ENCODE measurements at places on chromosomes 12 and 14.
A peak's percentile ranks its signal among the peaks of the same experiment; 100 is the strongest.

DNA sequence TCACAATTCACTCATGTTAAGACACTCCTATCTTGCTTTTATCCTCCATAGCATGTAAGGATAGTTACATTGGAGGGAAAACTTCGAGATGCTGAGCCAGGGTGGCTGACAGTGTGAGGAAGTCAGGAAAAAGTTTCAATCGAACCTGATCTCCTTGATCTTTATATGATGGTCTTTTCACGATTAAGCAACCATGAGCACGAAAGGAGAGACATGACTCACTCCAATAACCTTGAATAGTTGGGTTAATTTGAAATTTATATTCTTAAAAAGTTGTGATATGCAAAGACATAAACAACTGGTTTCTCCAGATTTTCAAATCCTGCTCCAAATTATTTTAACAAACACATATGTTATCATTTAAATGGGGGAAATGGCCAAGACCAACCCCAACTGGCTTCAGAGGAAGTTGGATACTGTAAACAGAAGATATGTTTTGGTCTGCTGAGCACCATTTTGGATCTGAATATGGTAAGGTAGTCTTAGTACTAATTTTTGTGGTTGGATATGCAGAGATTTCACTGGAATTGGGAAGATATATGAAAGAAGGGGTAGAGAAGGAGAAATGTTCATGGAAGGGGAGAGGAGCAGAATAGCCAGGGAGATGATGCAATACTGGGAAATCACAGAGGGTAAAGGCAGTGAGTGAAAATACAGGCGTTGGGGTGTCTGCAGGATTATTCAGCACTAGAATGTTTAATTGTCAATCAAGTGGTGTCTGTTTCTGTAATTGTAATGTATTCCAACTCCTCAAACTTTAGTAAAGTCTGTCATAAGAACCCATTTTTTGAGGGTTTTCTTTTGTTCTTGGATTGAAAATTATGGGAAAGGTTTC, 185.2 kb upstream of the SLC38A2 start:
- no peak for DNase-seq

- DNase-seq: no peak
Measured at GRCh38 chr12:41697161-41697560, 447.5 kb downstream of the GXYLT1 start.

DNA sequence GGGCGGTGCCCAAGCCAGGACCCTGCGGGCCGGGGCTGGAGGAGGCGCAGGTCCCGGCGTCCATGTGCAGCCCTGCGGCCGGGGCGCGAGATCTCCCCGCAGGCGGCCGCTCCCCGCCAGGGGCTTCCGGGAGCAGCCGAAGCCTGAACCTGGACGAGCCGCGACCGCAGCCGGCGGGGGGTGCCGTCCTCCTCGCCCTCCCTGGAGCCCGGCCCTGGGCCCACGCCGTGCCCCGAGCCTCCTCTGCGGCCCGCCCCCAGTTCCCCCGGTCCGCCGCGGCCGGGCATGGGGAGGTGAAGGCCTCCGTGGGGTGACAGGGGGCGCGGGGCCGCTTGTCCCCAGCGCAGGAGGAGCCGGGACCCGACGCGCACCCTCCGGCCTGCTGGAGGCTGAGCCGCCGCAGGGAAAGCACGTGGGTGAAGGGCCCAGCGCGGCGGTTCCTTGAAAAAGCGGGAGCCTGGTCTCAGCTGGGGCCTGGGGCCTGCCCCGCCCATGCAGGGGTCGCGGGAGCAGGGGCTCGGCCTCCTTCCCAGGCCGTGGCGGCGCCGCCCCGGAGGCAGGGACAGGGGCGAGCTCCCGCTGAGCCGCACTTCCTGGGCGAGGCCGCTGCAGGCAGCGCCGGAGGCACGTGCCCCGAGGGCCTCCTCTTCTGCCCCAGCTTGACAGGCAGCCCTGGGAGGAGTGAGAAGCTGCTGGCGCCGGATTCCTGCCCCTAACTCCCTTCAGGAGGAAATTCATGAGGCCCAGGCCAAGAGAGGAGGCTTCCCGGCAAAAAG, 55.6 kb upstream of the PPP2R5C start:
- peak; percentile 82 for DNase-seq

DNA sequence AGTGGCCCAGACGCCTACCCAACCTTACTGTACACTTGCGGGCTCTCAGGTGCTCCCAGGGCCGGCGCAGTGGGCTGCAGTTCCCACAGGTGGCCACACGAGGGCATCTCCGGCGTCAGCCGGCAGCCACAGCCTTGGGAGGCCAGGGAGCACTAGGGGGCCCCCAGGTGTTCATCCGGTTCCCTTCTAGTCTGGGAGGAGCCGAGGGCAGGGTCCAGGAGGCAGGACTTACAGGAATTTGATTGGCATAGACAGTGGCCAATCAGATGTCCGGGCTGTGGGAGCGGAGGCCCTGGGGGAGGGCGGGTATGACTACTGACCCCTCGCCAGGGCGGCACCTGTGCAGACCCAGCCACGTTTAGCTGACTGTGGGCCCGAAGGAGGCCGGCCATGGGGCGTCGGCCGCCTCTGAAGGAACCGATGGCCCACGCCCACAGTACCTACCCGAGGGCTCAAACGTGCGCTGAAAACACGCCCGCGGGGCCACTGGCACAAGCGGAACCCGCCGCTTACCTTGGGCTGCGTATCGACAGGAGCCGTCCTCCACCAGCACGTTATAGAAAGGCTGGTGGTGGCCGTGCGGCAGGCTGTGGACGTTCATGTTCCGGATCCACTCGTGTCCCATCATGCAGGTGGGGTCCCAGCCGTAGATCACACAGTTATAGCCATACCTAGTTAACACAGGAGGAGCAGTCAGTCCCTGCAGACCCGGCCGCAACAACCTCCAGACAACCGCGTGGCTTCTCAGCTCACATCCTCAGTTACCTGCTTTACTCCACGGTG, 34.8 kb downstream of the FBXO21 start:
- DNase-seq: peak; percentile 49

GRCh38 chr12:132411457-132411856, 78.5 kb upstream of the FBRSL1 start:
- no peak for DNase-seq

DNA sequence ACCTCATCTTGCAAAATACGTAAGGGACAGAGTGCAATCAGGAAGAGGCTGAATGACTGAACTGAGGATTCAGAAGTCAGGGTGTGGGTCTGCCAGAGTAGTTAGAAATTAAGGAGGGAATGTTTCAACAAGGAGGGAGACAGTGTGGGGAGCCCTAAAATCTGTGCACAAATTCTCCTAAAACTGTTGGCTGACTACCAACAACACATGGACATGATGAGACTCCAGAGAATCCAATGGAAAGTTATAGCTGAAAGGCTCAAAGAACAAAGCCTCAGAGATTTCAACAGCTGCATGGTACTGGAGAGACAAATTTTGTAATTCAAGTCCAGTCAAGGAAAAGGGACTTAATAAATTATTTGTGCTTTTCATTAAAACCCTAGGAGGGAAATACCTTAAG, 36.1 kb upstream of the NEDD1 start:
- DNase-seq: no peak

GRCh38 chr14:70698288-70698687, 56.6 kb downstream of the TTC9 start:
- no peak for DNase-seq

- DNase-seq: peak; percentile 48
Measured at GRCh38 chr12:64585104-64585503, 25.2 kb upstream of the RASSF3 start.

DNA sequence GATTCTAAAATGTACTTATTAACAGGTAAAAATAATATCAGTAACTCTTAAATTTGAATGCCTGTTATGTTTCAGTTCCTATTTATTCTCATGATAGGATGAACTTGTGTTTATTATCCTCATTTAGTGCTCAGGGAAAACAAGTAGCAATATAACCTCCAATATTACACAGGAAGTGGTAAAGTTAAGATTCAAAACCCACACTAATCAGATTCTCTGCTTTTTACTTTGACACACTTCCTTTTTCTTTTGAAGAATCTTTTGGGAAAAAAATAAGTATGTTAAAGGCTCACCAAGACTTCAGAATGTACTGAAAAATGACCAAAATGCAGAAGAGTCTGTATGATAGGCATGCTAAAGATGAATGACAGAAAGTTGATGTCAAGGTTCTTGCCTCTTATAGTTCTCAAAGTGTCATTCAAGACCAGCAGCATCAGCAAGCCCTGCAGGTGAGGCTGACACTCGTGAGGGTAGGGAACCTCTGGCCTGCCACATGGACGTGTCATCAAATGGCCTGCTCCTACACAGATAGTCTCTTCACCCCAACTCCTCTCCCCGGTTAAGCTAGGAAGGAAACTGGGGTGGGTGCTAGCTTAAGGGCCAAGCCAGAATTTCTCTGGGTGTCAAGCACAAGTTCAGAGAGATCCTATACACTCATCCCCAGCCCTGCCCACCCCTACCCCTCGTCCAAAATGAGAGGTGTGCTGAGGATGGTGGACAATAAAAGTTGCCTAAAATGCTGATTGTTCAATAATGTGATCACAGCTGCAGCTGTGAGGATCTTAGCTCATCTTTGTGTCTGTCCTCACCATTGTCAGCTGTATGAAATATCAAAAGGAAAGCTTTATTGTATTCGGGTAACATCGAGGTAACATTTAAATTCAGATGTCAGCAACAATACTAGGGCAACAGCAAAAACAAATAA, 6.3 kb downstream of the TBPL2 start:
- no peak for DNase-seq

DNA sequence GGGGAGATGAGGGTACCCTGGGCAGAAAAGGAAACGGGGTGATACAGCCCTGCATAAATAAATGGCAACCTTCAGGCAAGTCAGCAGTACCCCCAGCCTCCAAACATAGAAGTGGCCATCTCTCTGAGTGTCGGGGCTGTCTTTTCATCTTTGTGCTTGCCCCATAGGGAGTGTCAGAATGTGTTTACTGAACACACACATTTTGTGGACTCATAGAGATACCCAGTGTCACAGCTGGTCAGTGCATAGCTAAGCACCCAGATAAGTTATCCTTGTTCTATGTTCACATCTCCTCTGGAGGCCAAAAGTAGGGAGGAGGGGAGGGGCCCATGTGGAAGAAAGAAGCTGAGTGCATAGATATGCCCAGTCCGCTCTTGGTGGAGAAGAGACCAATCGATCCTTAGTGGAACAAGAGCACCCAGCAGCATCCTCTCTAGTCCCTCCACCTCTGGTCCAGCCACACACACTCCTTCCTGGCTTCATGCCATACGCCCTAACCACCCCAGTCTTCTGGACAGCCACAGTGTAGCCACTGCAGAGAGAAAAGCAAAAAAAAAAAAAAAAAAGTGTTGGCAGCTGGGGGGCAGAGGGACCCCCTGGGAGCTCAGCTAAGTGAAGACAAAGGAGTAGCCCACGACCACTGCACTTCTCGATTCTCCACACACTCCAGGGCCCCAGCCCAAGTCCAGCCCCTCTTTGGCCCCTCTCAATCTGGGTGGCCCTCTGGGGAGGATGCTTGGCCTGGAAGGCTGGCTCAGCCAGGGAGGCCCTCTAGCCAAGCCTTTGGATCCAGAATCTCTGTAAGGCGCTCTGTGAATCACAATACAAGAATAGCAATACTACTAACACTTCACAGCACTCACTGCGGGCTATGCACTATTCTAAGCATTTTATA, 2.6 kb downstream of the ITGA7 start:
- DNase-seq: peak; percentile 76

- DNase-seq: no peak
Measured at GRCh38 chr12:93819050-93819491, 141.9 kb downstream of the CRADD start.

DNA sequence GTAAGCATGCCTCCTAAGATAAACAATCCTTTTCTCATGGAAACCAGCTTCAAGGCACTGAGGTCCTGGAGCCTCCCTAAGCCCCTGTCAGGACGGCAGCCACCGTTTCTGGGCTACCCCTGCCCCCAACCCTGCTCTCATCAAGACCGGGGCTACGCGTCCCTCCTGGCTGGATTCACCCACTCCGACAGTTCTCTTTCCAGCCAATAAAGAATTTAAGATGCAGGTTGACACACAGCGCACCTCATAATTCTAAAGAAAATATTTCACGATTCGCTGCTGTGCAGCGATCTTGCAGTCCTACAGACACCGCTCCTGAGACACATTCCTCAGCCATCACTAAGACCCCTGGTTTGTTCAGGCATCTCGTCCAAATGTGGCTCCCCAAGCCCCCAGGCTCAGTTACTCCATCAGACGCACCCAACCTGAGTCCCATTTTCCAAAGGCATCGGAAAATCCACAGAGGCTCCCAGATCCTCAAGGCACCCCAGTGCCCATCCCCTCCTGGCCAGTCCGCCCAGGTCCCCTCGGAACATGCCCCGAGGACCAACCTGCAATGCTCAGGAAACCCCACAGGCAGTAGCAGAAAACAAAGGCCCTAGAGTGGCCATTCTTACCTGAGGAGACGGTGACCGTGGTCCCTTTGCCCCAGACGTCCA, 336.3 kb downstream of the TMEM121 start:
- DNase-seq: peak; percentile 33

GRCh38 chr14:99774556-99775307, 18.5 kb upstream of the EML1 start:
- DNase-seq: no peak

DNA sequence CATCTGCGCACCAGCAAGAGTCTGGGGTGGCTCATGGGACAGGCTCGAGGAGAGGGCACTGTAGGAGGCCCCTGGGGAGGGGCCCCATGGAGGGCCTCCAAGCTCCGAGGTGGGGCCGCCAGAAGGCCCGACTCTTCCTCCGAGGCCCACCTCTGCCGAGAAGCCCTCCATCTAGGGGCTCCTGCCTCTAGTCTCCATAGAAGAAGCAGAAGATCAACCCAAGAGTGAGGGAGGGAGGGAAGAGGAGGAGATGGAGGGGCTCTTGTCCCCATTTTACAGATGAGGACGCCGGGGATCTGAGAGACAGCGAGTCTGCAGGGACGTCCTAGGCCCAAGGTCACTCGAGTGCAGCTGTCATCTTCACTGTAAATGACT, 41.2 kb downstream of the DIO3 start:
- DNase-seq: no peak

GRCh38 chr12:57242329-57242690, 8.7 kb downstream of the STAC3 start:
- no peak for DNase-seq

GRCh38 chr12:47734725-47735480, 9.6 kb upstream of the ENDOU start:
- no peak for DNase-seq

DNA sequence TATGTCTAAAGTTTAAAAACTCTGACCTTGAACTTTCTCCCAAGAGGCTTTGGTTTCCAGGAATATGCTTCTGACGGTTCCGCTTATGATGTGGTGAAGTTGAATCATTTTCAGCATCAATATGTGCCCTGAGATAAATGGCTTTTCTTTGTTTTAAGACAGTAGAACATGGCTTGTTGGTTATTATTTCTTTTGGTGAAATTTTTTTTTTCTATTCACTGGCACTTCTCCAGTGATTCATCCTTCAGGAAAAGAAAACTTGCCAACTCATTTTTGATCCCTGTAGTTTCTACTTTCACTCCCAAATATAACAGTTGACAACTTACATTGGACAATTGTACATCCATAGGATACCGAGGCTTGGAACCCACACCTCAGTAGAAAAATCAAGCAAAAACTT, 1301.2 kb upstream of the FLRT2 start:
- no peak for DNase-seq

All from aorta (tissue), 5 donors.